Chondrocyte (in vitro differentiated cells): ENCODE measurements at places on chromosomes 13 and 19. TPM values are rescaled to one million over a fixed set of nuclear protein-coding genes. Genes with fewer than 3 reads are reported as not detected.

The ZNF560 gene
- not detected in 3 replicates for total RNA-seq

The ZNF57 gene
- total RNA-seq: 2.2 to 2.9 TPM (median 2.2 TPM) in 3 replicates

The ZNF112 gene
- 4.9 to 7.1 TPM (median 6.9 TPM) in 3 replicates for total RNA-seq

The ZNF470 gene
- 3.4 to 4.4 TPM (median 4.2 TPM) in 3 replicates for total RNA-seq

The FXYD7 gene
- total RNA-seq: not detected in 3 replicates

The LIM2 gene
- not detected in 3 replicates for total RNA-seq

The ZNF284 gene
- total RNA-seq: 3.2 to 4.3 TPM (median 4.1 TPM) in 3 replicates

The CNN1 gene
- 20.1 to 213 TPM (median 199 TPM) in 3 replicates for total RNA-seq

The CEACAM1 gene
- total RNA-seq: not detected in 3 replicates

The CEACAM21 gene
- not detected in 3 replicates for total RNA-seq

The SLAIN1 gene
- 0.31 to 0.82 TPM (median 0.69 TPM) in 3 replicates for total RNA-seq

The TYROBP gene
- total RNA-seq: not detected in 3 replicates

The CYP2A6 gene
- total RNA-seq: not detected in 3 replicates

The SWSAP1 gene
- 1.1 to 1.5 TPM (median 1.4 TPM) in 3 replicates for total RNA-seq

The CASP14 gene
- total RNA-seq: not detected in 3 replicates

The ERICH6B gene
- total RNA-seq: not detected in 3 replicates

The C1QTNF9 gene
- total RNA-seq: not detected in 3 replicates

The ZNF865 gene
- 16.1 to 18.1 TPM (median 16.4 TPM) in 3 replicates for total RNA-seq

The DNAAF3 gene
- total RNA-seq: 0.90 to 2.2 TPM (median 1.3 TPM) in 3 replicates
